ENCODE measurements at places on chromosomes 2 and 18. TPM values are rescaled to one million over a fixed set of nuclear protein-coding genes. Genes with fewer than 3 reads are reported as not detected.

TTN gene
- 0.63 TPM for polyA plus RNA-seq

ZC3H8 gene
- polyA plus RNA-seq: 7.4 TPM

FSIP2 gene
- polyA plus RNA-seq: not detected

CHRND gene
- polyA plus RNA-seq: not detected

NAB1 gene
- 26.9 TPM for polyA plus RNA-seq

TXNL1 gene
- 36.4 TPM for polyA plus RNA-seq

GKN2 gene
- polyA plus RNA-seq: 1.5 TPM

NYAP2 gene
- 0.25 TPM for polyA plus RNA-seq

DNA sequence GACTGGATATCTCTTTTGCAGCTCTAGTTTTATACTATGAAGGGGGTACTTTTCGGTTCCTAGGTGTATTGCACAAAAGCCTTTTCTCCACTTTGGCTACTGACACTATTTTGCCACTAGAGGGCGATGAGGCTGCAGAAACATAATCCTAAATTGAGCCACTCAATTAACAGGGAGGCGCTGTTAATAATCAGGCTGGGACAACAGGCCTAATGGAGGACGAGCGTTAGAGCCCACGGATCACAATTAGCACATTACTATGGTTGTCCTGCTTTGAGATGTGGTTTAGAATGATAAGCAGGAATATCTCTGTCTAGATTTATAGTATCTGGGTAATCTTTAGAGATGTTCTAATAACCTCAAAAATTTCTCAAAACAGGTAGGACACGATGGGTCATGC is 62.2 kb upstream of the PMAIP1 start:
- H3K27ac ChIP-seq: no peak overlapping the region
- no peak for DNase-seq
- no peak overlapping the region for H3K4me3 ChIP-seq

DNA sequence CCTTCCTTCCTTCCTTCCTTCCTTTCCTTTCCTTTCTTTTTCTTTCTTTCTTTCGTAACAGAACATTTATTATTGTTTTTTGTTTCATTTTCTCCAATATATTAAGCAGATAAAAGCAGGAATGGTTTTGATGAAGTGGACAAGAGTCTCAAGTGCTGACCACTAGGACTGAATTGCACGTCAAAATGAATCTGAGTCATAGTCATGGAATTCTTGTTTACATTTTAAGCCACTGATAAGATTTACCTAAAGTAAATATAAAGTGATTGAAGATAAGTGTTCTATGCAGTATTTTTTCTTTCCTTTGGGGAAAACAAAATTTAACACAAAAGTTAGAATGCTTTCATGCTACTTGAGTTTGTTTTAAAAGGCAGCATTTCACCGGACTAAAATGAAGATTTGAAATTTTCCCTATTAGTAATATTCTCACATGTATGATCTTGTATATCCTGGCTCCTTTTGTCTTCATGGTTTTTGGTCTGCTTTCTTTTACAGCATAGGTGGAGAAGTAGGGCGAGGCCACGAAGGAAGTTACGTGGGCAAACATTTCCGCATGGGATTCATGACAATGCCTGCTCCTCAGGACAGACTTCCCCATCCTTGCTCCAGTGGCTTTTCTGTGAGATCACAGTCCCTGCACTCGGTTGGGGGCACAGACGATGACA is 113.5 kb downstream of the NYAP2 start:
- no peak overlapping the region for H3K27ac ChIP-seq
- H3K27me3 ChIP-seq: no peaks in the 10 kb centered on the region
- no peaks in the 10 kb centered on the region for H3K4me1 ChIP-seq
- no peaks in the 10 kb centered on the region for H3K36me3 ChIP-seq
- DNase-seq: no peak
- H3K4me3 ChIP-seq: no peak overlapping the region

- H3K27ac ChIP-seq: no peak overlapping the region
- no peak for DNase-seq
- no peaks in the 10 kb centered on the region for H3K36me3 ChIP-seq
- peaks cover 2% of the 10 kb centered on the region for H3K4me1 ChIP-seq
- H3K27me3 ChIP-seq: no peaks in the 10 kb centered on the region
Observed at GRCh38 chr2:65128297-65129190, 1.4 kb downstream of the RAB1A start.

- no peak overlapping the region for H3K27ac ChIP-seq
- no peaks in the 10 kb centered on the region for H3K36me3 ChIP-seq
- peaks cover 2% of the 10 kb centered on the region for H3K27me3 ChIP-seq
- H3K4me3 ChIP-seq: no peak overlapping the region
- H3K4me1 ChIP-seq: no peaks in the 10 kb centered on the region
Observed at GRCh38 chr2:10864861-10865636, 46.7 kb upstream of the KCNF1 start.

DNA sequence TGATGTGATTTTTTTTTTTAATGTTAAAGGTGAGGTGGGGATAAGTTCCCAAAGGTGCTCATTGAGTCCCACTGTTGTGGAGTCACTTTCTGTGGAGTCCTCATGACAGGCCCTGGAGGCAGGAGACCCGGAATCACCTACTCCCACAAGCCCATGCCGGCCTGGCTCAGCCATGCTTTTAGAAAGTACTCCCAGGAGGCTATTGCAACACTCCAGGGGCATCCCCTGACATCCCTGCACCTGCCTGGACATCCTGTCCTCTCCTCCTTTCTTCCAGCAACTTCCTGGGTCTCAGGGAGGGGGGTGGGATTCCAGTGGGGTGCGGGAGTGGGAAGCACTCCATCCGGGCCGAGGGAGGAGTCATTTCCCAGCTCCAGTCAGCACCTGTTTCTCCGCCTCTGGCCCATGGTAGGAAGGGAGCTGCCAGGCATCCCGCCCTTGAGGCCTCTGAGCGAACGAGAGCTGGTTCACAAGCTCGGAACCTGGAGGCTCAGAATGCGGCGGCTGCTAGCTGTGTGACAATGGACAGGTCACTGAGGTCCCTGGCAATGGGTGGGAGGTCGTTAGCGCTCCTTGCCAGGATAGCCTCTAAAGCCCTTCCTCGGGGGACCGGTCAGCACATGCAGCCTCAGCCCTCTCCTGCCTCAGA is 163.9 kb upstream of the ID2 start:
- no peak overlapping the region for H3K27ac ChIP-seq
- DNase-seq: no peak
- peaks cover 3% of the 10 kb centered on the region for H3K4me1 ChIP-seq

DNA sequence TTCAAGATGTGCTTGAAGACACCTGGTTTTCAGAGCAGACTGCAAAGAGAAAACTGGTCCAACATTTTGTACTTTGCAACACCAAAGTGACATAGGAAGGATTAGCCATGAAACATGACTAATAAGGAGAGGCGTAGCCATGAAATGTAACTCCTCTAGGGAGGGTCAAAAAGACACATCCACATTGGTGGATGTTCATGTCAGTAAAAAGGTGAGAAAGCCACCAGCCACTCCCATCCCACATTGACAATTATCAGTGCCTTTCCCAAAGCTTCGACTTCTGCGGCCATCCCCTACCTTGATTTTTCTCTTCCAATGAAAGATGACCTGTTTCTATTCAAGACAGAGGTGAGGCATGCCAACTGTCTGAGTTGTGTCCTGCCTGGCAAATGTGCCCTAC is 223.2 kb downstream of the ALK start:
- no peak overlapping the region for H3K27ac ChIP-seq
- H3K4me1 ChIP-seq: no peaks in the 10 kb centered on the region
- H3K4me3 ChIP-seq: no peak overlapping the region
- H3K36me3 ChIP-seq: no peaks in the 10 kb centered on the region
- no peaks in the 10 kb centered on the region for H3K27me3 ChIP-seq

DNA sequence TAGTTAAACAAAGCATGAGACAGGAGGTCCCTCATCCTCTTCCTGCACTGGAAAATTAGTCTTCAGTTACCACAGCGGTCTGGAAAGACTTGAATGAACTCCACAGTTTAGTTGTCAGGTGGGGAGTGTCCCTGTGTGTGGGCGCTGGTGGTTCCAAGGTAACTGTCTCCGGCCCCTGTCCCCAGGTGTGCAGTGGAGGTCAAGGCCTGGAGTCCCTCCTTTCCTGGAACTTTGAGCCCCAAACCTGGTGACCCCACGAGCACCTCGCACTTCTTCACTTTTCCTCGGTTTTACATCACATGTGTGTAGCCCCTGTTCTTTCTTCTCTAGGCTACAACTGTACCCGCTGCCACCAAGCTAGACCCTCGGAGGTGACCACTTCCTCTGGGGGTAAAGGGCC is 28.0 kb upstream of the INHBB start:
- no peak overlapping the region for H3K27ac ChIP-seq
- H3K4me3 ChIP-seq: no peak overlapping the region
- peak; percentile 64 for DNase-seq
- H3K4me1 ChIP-seq: no peaks in the 10 kb centered on the region
- H3K36me3 ChIP-seq: no peaks in the 10 kb centered on the region
- H3K27me3 ChIP-seq: no peaks in the 10 kb centered on the region

DNA sequence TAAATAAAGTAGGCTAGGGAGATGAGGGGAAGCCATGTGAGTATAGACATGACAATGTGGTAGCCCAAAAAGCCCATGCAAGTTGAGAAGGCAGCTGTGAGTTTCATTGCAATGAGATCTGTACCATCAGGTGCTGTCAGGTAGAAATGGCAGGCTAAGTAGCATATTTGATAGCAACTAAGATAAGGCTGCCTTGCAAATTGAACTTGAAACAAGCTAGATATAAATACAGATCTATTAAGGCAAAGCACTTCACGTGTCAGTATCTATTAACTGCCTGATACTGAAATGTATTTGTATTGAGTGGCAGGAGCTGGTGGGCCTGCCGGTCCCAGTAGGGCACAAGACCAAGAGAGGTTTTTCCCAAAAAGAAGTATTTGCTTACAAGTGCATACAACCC is 419.9 kb downstream of the TDRD15 start:
- no peaks in the 10 kb centered on the region for H3K36me3 ChIP-seq
- no peak for DNase-seq
- no peak overlapping the region for H3K27ac ChIP-seq
- no peaks in the 10 kb centered on the region for H3K4me1 ChIP-seq
- H3K27me3 ChIP-seq: no peaks in the 10 kb centered on the region

GRCh38 chr2:74101574-74102300 is 46.0 kb downstream of the BOLA3 start:
- DNase-seq: no peak
- no peak overlapping the region for H3K4me3 ChIP-seq
- peaks cover 3% of the 10 kb centered on the region for H3K36me3 ChIP-seq
- no peak overlapping the region for H3K27ac ChIP-seq
- no peaks in the 10 kb centered on the region for H3K4me1 ChIP-seq
- H3K27me3 ChIP-seq: no peaks in the 10 kb centered on the region

DNA sequence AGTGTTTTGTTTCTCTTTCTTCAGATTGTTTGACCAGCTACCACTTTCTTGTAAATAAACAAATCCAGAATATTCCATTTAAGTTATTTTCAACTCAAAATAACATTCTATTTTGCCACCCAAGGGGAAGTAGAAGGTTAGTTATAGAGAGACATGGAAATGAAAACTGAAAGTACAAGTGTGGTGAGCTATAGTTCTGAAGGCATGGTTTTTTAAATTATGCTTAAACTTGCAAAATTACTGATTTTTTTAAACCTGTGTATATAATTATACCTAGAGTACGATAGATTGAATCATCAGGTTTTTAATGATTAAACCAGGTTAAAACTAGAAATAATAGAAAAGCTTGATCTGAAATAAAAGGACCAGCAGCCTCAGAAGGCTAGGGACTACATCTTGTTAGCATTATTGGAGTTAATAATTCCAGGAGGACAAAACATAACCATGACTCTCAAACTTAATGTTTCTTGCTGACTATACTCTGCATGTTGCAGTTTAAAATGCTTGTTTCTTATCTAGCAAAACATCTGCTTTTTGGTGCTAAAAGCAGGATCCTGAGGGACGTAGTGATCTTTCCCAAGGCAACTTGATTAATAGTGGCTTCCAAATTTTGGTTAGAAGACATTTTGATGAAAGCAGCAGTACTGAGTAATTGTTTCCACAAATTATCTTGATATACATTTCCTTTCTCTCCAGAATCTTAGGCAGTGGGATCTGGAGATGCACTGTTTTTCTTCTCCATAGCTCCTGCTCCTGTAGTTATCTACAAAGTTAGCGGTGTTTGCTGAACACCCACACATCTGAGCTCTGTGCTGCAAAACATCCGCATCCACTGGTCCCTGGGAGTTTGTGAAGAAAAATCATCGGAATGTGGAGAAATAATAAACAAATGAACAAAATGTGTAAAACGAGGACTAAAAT is 327.2 kb upstream of the PKDCC start:
- H3K27ac ChIP-seq: no peak overlapping the region
- no peak for DNase-seq
- H3K4me3 ChIP-seq: peak overlapping the region; percentile 41
- peaks cover 4% of the 10 kb centered on the region for H3K4me1 ChIP-seq
- H3K27me3 ChIP-seq: no peaks in the 10 kb centered on the region
- H3K36me3 ChIP-seq: no peaks in the 10 kb centered on the region

DNA sequence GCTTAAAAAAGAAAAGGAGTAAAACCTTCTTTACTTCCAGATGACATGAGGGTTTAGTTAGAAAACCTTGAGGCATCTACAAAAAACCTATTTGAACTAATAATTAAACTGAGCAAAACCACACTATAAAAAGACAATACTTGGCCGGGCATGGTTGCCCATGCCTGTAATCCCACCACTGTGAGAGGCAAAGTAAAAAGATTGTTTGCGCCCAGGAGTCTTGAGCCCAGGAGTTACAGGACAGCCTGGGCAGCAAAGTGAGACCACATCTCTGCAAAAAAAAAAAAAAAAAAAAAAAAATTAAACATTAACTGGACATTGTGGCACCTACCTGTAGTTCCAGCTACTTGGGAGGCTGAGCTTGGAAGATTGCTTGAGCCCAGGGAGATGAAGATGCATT is 502.8 kb upstream of the LRRTM4 start:
- H3K27ac ChIP-seq: no peak overlapping the region
- no peak overlapping the region for H3K4me3 ChIP-seq
- H3K4me1 ChIP-seq: no peaks in the 10 kb centered on the region
- no peak for DNase-seq

GRCh38 chr2:63851691-63852311 is 10.1 kb downstream of the UGP2 start:
- DNase-seq: no peak
- peaks cover 11% of the 10 kb centered on the region for H3K4me1 ChIP-seq
- H3K27me3 ChIP-seq: no peaks in the 10 kb centered on the region
- no peak overlapping the region for H3K4me3 ChIP-seq
- no peaks in the 10 kb centered on the region for H3K36me3 ChIP-seq

- H3K27ac ChIP-seq: no peak overlapping the region
- no peaks in the 10 kb centered on the region for H3K36me3 ChIP-seq
- no peak overlapping the region for H3K4me3 ChIP-seq
- H3K27me3 ChIP-seq: no peaks in the 10 kb centered on the region
- no peak for DNase-seq
Observed at GRCh38 chr18:46398005-46398404, 259.0 kb downstream of the LOXHD1 start.

- no peaks in the 10 kb centered on the region for H3K4me1 ChIP-seq
- DNase-seq: no peak
- peaks cover 1% of the 10 kb centered on the region for H3K27me3 ChIP-seq
Observed at GRCh38 chr18:7415081-7415894, 151.8 kb upstream of the PTPRM start.

GRCh38 chr2:232635820-232636219 is 2.4 kb downstream of the EFHD1 start:
- DNase-seq: no peak
- peaks cover 8% of the 10 kb centered on the region for H3K4me1 ChIP-seq
- no peaks in the 10 kb centered on the region for H3K36me3 ChIP-seq
- peak overlapping the region; percentile 89 for H3K4me3 ChIP-seq
- H3K27me3 ChIP-seq: no peaks in the 10 kb centered on the region
- no peak overlapping the region for H3K27ac ChIP-seq

- H3K4me3 ChIP-seq: no peak overlapping the region
- no peaks in the 10 kb centered on the region for H3K4me1 ChIP-seq
- H3K27ac ChIP-seq: no peak overlapping the region
- no peaks in the 10 kb centered on the region for H3K36me3 ChIP-seq
Observed at GRCh38 chr18:2641638-2642037, 13.9 kb upstream of the SMCHD1 start.
